Cortex of kidney (tissue), 1 donor: ENCODE measurements at places on chromosomes 12 and 14.

DNA sequence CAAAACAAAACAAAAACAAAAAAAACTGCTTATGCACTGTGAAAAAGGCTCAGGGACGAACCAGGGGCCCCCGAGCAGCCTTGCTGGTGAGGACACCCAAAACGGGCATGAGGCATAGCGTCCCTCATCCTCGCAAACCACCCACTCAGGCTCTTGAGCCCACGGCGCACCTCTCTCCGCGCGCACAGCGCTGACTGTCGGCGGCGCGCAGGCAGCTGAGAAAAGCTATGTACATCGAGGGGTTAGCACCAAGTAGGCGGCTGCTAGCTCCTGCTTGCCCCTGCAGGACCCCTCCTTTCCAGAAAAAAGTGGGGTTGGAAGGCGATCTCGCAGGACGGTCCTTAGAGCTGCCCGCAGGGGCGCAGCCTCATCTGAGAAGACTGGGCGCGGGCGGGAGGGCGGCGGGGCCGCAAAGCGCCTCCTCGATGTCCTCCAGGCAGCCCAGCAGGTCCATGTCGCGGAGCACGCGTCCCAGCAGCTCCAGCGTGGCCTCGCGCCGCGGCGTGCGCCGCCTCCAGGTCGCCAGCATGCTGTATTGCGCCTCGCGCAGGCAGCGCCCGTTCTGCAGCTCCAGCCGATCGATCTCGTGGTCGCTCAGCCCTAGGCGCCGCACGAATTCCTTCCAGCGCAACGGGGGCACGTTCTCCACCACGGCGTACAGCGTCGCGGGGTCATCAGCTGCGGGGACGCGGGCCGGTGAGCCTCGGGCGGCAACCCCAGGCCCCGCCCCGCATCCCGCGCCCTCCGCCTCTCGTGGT is 12.8 kb downstream of the TNFRSF1A start:
- no peak for DNase-seq

GRCh38 chr12:127178052-127178451 is 1088.9 kb upstream of the TMEM132C start:
- no peak for DNase-seq

- DNase-seq, result no peak
Observed at GRCh38 chr14:68881396-68881795, 88.5 kb upstream of the ZFP36L1 start.

GRCh38 chr14:78195431-78195830 is 25.3 kb downstream of the NRXN3 start:
- no peak for DNase-seq

GRCh38 chr12:95802482-95803270 is 12.1 kb upstream of the NTN4 start:
- no peak for DNase-seq

GRCh38 chr12:97513950-97514349 is 51.3 kb downstream of the RMST start:
- no peak for DNase-seq

GRCh38 chr12:105013892-105014291 is 27.8 kb downstream of the NOPCHAP1 start:
- DNase-seq, result no peak

GRCh38 chr12:104381731-104382480 is 74.8 kb upstream of the CHST11 start:
- no peak for DNase-seq

- no peak for DNase-seq
Observed at GRCh38 chr12:114266536-114266935, 139.4 kb downstream of the TBX5 start.

DNA sequence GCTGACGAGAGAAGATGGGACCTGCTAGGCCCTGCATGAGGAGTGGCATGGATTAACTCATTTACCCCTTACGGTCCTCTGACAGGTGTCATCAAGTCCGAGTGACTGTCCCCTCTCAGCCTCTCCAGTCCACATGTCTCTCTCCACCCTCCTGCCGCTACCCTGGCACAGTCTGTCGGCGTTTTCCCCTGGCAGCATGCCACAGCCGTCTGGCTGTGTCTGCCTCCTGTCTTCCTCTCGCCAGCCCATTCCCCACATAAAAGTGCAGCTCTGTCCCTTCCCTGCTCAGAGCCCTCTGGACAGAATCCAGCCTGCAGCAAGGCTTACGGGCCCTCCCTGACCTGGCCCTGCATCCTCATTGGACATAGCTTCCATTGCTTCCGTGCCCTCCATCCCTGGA is 45.6 kb downstream of the UBE3B start:
- DNase-seq, result no peak

DNA sequence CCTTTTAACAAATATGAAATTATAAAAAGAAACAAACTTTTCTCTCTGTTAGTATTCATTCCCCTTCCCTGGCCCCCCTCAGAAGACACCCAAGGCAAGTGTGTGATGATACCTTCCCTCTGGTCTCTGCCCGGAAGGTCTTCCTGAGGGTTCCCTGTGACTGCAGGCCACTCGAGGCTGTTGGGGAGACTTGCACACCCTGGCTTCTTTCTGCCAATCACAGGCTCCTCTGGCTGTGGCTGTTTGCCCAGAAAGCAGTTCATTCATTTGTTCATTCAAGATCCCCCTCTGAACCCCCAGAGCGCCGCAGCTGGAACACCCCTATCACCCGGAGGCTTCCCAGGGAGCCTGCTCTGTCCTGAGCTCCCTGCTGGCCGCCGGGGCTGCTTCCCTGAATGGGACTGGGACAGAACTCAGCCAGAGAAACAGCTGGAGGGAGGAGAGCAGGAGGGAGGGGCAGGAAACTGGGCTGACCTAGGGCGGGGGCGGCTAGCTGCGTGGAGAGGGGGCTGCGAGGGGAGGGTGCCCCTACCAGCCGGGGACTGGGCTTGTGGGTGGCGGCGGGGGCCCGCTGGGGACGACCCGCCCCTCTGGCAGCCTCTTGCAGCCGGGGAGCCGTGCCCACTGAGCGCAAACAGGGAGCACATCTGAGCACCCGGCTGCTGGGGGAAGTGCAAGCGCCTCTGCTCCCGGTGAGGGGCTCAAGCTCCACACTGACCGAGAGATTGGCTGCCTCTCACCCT is at the start of gene CMKLR1:
TSS of gene CMKLR1 (minus strand) at position 397 of the 743 bp plus-strand sequence. CDS start 45,720 bp downstream, outside the sequence.
- no peak for DNase-seq

DNA sequence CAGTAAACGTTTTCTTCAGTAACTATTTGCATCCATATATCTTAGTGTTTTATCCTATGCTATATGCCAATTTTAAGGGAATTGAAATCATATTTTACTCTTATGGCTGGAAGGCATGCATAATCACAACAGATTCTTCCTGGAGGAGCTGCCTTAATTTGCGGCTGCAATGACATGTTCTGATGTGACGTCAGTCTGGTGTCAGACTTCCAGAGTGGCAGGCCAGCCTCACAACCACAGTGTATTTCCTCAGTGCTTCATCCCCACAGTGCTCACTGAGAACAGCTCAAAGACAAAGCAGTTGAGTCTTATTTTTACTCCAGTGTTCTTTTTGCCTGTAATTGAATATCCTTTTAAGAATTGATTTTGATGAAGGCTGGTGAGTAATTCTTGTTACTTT is 107.1 kb downstream of the PLEKHA5 start:
- DNase-seq, result no peak

- DNase-seq, result no peak
Observed at GRCh38 chr12:124630791-124631313, 63.4 kb upstream of the NCOR2 start.

DNA sequence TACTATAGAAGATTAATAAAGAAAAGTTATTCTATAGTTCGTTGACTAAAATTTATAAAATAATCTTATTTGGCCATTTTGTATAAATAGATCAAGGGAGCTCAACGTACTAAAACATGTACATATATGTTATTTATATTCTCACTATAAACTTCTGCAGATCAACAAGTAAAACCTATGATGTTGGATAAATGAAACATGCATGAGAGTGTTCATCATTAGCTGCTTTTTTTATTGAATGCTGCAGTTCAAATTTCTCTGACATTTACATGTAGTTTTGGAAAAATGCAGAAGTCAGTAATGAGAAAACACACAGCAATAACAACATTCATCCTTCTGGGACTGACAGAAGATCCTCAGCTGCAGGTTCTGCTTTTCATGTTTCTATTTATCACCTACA is at the start of gene OR6C68:
TSS of gene OR6C68 (plus strand) at position 301 of the 400 bp plus-strand sequence. CDS start at position 301, 0 bp downstream.
- no peak for DNase-seq

- no peak for DNase-seq
Observed at GRCh38 chr12:98359856-98360255, 155.5 kb upstream of the TMPO start.

DNA sequence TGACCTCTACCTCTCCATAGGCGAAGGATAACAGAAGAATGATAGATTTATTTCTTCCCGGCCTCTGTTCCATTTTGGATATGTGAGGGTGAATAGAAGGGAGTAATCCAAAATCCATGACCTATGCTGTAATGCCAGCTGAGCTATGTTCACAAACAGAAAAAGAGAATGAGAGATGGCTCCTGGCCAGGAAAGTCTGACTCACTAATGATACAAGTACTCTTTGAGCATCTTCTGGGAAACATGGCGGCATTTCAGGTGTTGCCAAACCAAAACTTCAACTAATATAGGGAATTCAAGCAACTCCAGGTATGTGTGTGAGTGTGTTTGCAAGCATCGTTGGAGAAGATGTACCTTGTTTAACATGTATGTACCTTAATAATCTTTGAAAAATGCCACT is 55.1 kb downstream of the MED13L start:
- DNase-seq, result no peak

GRCh38 chr12:80415466-80415865 is 28.6 kb upstream of the PTPRQ start:
- no peak for DNase-seq

- DNase-seq, result no peak
Observed at GRCh38 chr12:8855891-8856290, 33.5 kb downstream of the A2ML1 start.
